Renal cortex interstitium (tissue), 15 donors: ENCODE measurements at places on chromosomes 16 and 17. TPM values are rescaled to one million over a fixed set of nuclear protein-coding genes. Genes with fewer than 3 reads are reported as not detected.

The WFIKKN2 gene
- 1.3 TPM for polyA plus RNA-seq

The TMEM11 gene
- polyA plus RNA-seq: 24.4 TPM

The SP6 gene
- 4.1 TPM for polyA plus RNA-seq

The PLCG2 gene
- polyA plus RNA-seq: 33.5 TPM

The ZSCAN10 gene
- polyA plus RNA-seq: not detected

The RNF112 gene
- polyA plus RNA-seq: 1.7 TPM

The ACSM2A gene
- polyA plus RNA-seq: 132 TPM

The ZNF19 gene
- polyA plus RNA-seq: 13.5 TPM

The OR4D1 gene
- 0.11 TPM for polyA plus RNA-seq

The HOXB7 gene
- polyA plus RNA-seq: 52.0 TPM

The GLIS2 gene
- polyA plus RNA-seq: 51.0 TPM

The NPIPA3 gene
- polyA plus RNA-seq: 19.0 TPM

The WIPF2 gene
- 28.7 TPM for polyA plus RNA-seq

The UNC13D gene
- 6.9 TPM for polyA plus RNA-seq

The OR1A1 gene
- polyA plus RNA-seq: 0.08 TPM
